Mucosa of descending colon (tissue), 3 donors: ENCODE measurements at places on chromosomes 5 and 9.
A peak's percentile ranks its signal among the peaks of the same experiment; 100 is the strongest.

DNA sequence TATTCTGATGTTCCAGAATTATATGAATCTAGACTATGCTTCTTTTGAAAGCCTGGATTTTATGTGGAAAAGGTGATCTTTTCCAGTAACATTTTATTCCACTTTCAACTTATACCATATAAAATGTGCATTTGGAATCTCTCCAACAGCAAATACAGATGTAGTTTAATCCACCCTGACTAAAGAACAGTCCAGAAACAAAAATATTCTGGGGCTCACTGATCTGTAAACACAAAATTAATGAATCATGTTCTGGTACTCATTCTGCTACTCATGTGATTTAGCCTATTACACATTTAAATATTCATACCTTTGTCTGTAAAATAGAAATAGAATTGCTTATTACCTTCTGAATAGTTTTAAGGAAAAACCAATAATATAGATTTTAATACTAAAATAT is 125.8 kb downstream of the ARRDC3 start:
- no peak for DNase-seq

DNA sequence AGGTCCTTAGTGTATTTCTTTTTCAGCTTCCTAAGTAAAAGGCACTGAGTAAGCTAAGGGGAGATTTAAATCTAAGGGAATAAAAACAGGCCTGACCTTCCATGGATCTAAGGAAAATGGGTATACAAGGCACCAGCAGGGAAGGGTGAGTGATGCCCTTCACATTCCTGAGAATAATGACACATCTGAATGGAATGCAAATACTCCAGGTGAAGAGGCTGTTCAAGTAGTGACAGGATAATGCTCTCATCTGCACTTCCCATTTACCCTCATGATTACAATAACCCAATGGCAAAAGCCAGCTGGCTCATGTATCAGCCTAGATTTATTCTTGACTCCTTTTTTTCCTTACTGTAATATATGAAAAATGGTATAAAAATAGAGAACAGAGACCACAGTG is 216.2 kb upstream of the ACTBL2 start:
- DNase-seq = no peak

- no peak for DNase-seq
Measured at GRCh38 chr9:111621895-111622480, 9.1 kb upstream of the DNAJC25 start.

DNA sequence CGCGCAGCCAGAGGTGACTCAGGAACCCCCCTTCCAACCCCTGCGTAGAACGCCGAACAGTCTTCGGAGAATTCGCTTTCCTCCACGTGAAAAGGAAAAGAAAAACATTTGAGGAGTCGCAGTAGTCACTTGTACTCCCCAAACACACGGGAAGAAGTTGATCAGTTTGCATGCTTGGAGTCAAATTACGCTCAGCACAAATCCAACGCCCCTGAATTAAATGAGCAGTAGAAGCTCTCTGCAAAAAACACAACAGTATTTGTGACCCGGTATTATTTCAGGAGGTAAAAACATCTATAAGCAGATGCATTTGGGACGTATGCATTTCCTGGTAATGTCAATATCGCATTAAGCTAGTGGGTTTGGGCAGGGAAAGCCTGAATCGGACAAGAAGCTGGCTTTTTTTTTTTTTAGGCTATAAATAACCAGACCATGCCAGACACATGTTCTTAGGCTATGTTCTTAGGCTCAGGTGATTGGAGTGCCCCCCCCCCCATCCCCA is 854 bp upstream of the ARL15 start:
- DNase-seq = no peak

GRCh38 chr5:179825655-179826182 is 5.0 kb downstream of the SQSTM1 start:
- DNase-seq = peak; percentile 73
